A673 (cell line): ENCODE measurements at places on chromosomes 2 and 18.
A peak's percentile ranks its signal among the peaks of the same experiment; 100 is the strongest.

DNA sequence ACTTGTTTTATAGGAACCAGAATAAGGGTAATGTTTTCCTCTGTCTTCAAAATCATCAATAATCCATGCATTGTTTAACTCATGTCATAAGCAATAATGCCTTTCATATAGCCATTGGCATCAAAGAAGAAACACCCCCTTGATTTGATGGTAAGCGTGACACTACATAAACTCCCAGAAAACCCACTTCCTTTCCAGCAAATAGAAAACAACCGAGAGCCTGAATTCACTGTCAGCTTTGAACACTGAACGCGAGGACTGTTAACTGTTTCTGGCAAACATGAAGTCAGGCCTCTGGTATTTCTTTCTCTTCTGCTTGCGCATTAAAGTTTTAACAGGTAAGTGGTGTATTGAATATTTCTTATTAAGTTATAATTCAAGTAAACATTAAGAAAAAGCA, at the start of gene ICOS:
Gene ICOS (plus strand): TSS at position 229 of the 400 bp plus-strand sequence. CDS start 52 bp downstream, at position 281.
- H3K4me3 ChIP-seq, result no peak within 1 kb of the TSS
- no peak for DNase-seq
- no peaks in the 10 kb centered on the region for H3K4me1 ChIP-seq

DNA sequence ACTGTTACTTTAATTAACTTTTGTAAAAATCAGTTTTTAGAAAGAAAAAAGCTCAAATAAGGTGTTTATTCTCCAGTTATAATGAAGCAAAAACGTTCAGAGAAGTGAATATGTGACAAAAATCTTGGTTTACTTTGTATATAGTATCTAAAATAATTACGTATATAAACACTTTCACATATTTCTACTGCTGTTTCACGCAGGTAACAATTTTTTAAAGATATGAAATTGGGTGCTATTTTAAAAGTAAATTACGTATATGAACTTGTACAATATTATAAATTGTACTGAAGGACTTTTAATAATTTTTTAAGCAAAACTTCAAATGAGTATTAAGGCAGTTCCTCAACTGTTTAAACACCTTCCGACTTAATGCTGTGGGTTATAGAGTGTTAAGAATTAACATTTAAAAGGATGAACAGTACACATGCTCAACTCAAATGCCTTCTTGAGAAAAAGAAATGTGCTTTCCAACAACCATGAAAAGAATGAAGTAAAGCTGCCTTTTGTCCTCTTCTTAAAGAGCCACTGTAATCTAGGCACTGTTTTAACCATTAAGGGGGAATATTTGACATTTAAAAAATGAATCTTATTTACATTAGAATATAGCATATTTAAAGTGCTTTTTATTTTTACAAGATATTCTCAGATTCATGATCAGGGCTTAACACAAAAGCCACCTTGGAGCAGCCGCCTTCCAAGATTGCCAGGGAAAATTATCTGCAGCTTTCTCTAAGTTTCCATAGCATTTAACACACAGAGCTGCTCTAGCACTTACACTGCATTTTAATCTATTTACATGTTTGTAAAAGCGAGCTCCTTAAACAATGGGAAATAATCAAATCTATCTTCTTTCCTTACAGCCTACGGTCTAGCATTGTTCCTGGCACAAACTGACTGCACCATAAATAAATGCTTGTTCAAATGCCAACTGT, 56.5 kb upstream of the CDKL4 start:
- DNase-seq, result no peak
- no peak overlapping the region for H3K4me3 ChIP-seq
- H3K27ac ChIP-seq, result no peak overlapping the region
- no peaks in the 10 kb centered on the region for H3K4me1 ChIP-seq

DNA sequence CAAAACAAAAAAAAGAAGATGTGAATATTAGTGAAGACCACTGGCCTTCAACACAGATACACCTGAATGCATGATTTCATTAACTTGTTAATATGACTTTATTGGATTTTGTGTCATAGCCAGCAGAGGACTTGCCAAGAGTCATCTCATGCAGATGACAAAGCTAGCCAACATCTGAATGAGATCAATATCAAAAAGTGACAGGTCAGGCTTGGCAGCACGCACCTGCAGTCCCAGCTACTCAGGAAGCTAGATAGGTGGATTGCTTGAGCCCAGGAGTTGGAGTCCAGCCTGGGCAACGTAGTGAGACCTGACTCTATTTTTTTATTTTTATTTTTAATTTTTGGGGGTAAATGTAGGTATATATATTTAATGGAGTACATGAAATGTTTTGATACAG, 54.5 kb upstream of the TGIF1 start:
- H3K4me3 ChIP-seq, result no peak overlapping the region
- H3K4me1 ChIP-seq, result no peaks in the 10 kb centered on the region
- no peaks in the 10 kb centered on the region for H3K27me3 ChIP-seq
- no peaks in the 10 kb centered on the region for H3K36me3 ChIP-seq

DNA sequence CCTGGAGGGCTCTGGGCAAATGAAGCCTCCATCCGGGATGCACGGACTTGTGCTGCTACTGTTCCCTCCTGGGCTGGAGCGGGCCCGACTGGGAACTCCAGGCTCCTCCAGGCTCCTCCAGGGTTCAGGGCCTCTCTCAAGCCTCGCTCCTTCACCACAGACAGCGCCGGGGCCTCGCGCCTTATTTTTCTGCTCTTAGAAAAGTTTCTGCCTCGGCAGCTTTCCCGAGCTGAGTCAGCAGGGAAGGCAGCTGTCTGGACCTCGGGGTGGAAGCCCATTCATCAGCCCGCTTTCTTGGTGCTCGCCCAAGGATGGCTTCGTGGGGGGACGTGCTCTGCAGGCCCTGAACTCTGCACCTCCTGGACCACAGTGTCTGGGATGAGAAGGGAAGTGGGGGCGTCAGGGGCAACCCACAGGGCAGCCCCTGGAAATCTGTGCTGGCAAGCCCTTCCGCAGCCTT, 12.9 kb upstream of the TEX51 start:
- DNase-seq, result no peak
- peak overlapping the region; percentile 29 for H3K4me3 ChIP-seq
- no peak overlapping the region for H3K27ac ChIP-seq

DNA sequence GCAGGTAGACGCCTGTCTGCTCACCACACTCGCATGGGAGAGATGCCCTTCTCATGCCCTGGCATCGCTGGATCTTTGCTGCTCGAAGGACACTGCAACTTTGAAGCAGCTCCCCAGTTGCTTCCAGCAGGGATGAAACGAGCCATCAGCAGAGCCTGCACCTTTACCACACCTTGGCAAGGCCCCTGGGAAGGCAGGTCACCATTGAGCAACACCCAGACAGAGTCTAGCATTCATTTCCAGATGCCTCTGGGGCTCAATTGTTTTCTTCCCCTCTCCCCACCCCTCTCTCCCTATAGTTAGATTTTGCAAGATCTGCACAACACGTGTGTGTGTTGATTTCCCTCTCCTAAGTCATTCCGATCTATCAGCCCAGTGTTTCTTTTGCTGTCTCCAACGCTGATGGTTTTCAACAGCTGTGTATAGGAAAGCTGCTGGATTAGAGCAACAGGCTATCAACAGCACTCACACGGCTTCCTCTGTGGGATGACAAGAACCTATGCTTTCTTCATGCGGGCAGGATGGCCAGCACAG, 25.6 kb upstream of the INHBB start:
- no peak overlapping the region for H3K4me3 ChIP-seq
- no peak overlapping the region for H3K27ac ChIP-seq
- DNase-seq, result no peak
- H3K36me3 ChIP-seq, result no peaks in the 10 kb centered on the region
- H3K4me1 ChIP-seq, result no peaks in the 10 kb centered on the region

DNA sequence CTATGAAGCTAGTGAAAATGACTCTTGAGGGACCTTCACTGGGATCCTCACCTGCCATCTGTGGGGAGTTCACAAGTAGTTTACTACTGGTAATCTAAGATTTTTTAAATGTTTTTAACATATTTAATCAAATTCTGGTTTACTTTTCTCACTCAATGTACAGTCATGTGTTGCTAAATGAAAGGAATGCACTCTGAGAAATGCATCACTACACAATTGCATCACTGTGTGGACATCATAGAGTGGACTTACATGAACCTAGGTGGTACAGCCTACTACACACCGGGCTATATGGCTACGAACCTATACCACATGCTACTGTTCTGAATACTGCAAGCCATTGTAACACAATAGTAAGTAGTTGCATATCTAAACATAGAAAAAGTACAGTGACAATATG, 528.0 kb downstream of the BCL11A start:
- H3K36me3 ChIP-seq, result no peaks in the 10 kb centered on the region
- no peaks in the 10 kb centered on the region for H3K27me3 ChIP-seq
- no peak overlapping the region for H3K4me3 ChIP-seq
- DNase-seq, result no peak
- no peaks in the 10 kb centered on the region for H3K4me1 ChIP-seq

- H3K4me1 ChIP-seq, result no peaks in the 10 kb centered on the region
- no peak overlapping the region for H3K4me3 ChIP-seq
- H3K27ac ChIP-seq, result no peak overlapping the region
- no peak for DNase-seq
- H3K27me3 ChIP-seq, result peaks cover 30% of the 10 kb centered on the region
- H3K36me3 ChIP-seq, result no peaks in the 10 kb centered on the region
Observed at GRCh38 chr2:51469102-51469501, 437.2 kb upstream of the NRXN1 start.

- DNase-seq, result no peak
- H3K4me3 ChIP-seq, result no peak overlapping the region
- no peaks in the 10 kb centered on the region for H3K4me1 ChIP-seq
- no peaks in the 10 kb centered on the region for H3K27me3 ChIP-seq
- H3K27ac ChIP-seq, result no peak overlapping the region
- H3K36me3 ChIP-seq, result no peaks in the 10 kb centered on the region
Observed at GRCh38 chr2:126344493-126344892, 311.5 kb upstream of the GYPC start.

GRCh38 chr2:140604096-140604495, 1526.7 kb downstream of the LRP1B start:
- H3K27ac ChIP-seq, result no peak overlapping the region
- H3K4me1 ChIP-seq, result no peaks in the 10 kb centered on the region
- DNase-seq, result no peak
- no peak overlapping the region for H3K4me3 ChIP-seq
- no peaks in the 10 kb centered on the region for H3K36me3 ChIP-seq
- H3K27me3 ChIP-seq, result no peaks in the 10 kb centered on the region

- H3K4me1 ChIP-seq, result no peaks in the 10 kb centered on the region
- no peaks in the 10 kb centered on the region for H3K27me3 ChIP-seq
- no peak overlapping the region for H3K4me3 ChIP-seq
- no peaks in the 10 kb centered on the region for H3K36me3 ChIP-seq
- no peak for DNase-seq
- H3K27ac ChIP-seq, result no peak overlapping the region
Observed at GRCh38 chr2:10272464-10272863, 30.2 kb upstream of the HPCAL1 start.

DNA sequence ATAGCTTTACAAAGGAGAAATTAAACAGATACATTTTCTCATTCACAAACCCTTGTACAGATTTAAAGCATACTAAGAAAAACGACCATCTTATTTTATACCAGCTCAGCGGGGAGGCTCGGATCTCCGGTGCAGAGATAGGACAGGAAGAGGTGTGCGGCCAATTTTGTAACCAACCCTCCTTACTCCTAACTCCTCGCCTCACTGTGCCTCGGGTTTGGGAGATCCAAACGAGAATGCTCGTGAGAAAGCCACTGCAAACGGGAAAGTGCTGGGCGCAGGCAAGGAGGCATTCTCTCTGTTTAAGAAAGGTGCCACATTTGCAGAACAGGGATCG, 1.2 kb downstream of the KDSR start:
- peak; percentile 61 for DNase-seq
- H3K4me3 ChIP-seq, result peak overlapping the region; percentile 96
- H3K27me3 ChIP-seq, result no peaks in the 10 kb centered on the region
- peaks cover 52% of the 10 kb centered on the region for H3K36me3 ChIP-seq

GRCh38 chr2:37920570-37920969, 4.5 kb upstream of the RMDN2 start:
- no peaks in the 10 kb centered on the region for H3K4me1 ChIP-seq
- H3K4me3 ChIP-seq, result no peak overlapping the region
- no peak for DNase-seq
- no peaks in the 10 kb centered on the region for H3K27me3 ChIP-seq

GRCh38 chr2:241234066-241234790, 45.8 kb downstream of the ANO7 start:
- DNase-seq, result no peak
- H3K4me1 ChIP-seq, result no peaks in the 10 kb centered on the region
- peaks cover 86% of the 10 kb centered on the region for H3K36me3 ChIP-seq

DNA sequence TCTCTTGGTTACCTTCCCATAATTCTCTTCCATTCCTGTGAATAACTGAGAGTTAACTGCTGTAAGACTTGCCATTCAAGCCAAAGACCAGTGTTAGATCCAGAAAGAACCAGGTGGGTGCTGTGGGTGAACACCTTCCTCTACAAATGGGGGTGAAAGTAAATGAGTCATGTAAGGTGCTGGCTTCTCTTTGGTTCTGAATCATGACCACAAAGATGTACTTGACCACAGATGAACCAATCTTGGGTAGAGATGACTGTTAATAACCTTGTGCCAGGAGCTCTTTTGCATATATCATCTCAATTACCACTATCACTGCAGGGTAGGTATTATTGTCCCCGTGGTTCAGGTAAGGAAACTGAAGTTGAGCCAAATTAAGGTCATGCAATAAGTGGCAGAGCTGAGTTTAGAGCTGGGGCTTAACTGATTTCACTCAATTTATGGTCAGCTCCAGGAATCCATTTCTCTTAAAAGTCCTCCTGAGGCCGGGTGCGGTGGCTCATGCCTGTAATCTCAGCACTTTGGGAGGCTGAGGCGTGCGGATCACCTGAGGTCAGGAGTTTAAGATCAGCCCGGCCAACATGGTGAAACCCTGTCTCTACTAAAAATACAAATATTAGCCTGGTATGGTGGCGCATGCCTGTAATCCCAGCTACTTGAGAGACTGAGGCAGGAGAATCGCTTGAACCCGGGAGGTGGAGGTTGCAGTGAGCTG, 244.9 kb upstream of the CXCR4 start:
- H3K36me3 ChIP-seq, result no peaks in the 10 kb centered on the region
- H3K4me3 ChIP-seq, result no peak overlapping the region
- no peaks in the 10 kb centered on the region for H3K4me1 ChIP-seq
- H3K27ac ChIP-seq, result no peak overlapping the region
- peaks cover 2% of the 10 kb centered on the region for H3K27me3 ChIP-seq

GRCh38 chr2:28593160-28593755, 97.4 kb downstream of the PLB1 start:
- H3K36me3 ChIP-seq, result no peaks in the 10 kb centered on the region
- H3K4me3 ChIP-seq, result no peak overlapping the region
- DNase-seq, result peak; percentile 47
- no peaks in the 10 kb centered on the region for H3K27me3 ChIP-seq
